Amniotic epithelial cell (primary cell): ENCODE measurements at places on chromosomes 1 and 21.

DNA sequence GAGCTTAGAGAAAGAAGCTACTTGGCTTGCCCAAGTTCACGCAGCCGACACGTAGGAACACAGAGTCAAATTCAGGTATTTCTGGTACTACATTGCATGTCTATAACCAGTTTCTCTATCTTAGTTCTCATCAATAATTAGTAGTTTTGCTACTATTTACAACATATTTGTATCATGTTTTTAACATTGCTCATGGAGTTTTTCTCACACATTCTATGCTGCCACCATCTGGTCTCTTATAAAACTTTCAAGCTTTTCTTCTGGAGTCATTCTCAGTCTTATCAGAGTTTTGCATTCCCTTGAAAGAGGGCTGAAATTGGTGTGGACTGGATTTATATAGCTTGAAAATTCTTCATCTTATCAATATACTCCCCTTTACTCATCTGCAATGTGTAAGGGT lies 118.8 kb upstream of the PALMD start:
- peak; percentile 29 for DNase-seq

DNA sequence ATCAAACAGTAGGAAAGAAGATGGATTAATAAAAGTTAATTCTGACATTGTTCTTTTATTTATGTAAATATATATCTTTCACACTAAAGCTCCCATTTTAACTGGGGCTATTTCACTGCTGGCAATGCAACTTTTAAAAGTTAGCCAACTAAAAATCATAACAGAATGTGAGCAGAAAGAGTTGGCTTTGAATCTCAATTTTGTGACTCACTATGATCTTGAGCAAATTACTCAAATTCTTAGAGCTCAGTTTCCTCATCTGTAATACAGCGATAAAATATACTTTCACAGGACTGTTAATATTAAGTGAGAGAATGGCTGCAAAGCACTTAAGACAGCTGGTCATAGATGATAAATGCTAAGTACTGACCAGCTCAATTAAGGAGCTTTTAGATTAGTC lies 10.8 kb downstream of the EFCAB14 start:
- DNase-seq: no peak

- peak; percentile 38 for DNase-seq
Measured at GRCh38 chr1:36134505-36135329, 9.7 kb upstream of the COL8A2 start.

DNA sequence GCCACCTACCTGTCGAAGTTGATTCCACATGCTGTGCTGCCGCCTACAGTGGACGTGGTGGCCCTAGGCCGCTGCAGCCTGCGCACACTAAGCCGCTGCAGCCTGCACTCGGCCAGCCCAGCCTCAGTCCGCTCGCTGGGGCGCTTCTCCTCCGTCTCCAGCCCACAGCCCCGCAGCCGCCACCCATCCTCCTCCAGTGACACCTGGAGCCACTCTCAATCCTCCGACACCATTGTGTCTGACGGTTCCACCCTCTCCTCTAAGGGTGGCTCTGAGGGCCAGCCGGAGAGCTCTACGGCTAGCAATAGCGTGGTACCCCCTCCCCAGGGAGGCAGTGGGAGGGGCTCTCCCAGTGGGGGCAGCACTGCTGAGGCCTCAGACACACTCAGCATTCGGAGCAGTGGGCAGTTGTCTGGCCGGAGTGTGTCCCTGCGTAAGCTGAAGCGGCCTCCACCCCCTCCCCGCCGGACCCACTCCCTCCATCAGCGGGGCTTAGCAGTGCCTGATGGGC lies 46.9 kb downstream of the YARS1 start:
- DNase-seq: no peak

- no peak for DNase-seq
Measured at GRCh38 chr1:110038271-110038670, 3.8 kb downstream of the STRIP1 start.

DNA sequence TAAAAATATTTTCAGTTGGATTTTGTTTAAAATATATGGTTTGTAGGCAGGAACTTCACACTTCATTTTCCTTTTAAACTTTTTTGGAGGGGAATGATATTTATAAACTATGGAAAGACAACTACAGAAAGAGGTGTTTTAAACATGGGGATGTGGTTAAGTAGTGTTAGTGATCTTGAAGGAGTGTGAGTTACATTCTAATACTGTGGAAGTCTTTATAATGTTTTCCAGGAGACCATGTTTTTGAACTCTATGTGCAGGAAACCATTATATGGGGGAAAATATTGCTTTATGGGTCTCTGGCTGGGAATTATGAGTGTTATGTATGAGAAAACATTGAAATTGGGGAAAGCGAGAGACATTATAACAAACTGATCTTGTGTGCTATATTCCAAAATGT lies 35.8 kb upstream of the COL24A1 start:
- no peak for DNase-seq

DNA sequence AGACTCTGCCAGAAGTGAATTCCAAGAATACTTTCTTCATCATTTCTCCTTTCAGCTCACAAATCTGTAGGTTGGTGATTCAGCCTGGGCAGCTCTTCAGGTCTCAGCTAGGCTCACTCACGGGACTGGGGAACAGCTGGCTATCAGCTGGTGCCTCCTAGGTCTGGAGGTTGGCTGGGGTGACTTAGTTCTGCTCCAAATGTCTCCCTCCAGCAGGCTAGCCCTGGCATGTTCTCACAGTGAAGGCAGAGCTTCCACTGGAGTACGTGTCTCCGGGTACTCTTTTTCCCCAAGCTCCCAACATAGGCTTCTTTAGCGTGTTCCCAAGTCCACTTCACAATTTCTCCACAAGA lies 12.5 kb upstream of the VAMP4 start:
- peak; percentile 45 for DNase-seq

GRCh38 chr1:47738560-47739182 lies 258.5 kb downstream of the TRABD2B start:
- DNase-seq: peak; percentile 51

DNA sequence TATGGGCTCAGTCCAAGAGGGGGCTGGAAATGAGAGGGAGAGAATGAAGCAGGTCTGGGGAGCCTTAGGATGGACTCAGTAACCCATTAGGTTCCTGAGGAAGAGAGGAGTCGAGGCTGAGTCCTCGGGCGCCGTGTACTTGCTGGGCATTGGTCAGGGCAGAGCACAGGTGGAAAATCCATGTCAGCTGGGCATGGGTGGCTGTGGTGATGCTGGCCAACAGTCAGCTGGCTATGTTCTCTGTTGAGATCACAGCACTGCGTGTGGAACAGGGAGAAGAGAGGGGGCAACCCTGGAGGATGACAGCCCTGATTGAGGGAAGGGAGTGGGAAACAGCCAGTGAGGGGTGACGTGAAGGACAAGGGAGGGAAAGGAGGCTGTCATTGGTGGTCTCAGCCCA lies 43.1 kb upstream of the CLSTN1 start:
- DNase-seq: no peak

DNA sequence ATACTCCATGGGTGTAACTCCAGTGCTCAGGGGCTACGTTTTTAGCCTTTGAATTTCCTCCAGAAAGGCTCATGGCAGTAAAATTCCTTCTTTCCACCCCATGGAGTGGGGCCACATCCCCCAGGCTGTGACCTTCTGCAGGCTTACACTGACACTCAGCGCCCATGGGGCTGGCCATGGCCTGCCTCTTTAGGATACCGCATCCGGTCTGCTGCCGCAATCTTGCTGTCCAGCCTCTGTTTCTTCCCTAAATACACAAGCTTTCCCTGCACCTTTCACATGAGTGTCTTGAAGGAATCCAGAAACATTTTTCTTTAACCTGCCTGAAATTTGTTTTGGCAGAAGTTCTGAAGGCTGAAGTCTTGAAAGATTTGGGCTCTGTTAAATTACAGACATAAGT lies 170.5 kb downstream of the NTMT2 start:
- no peak for DNase-seq

DNA sequence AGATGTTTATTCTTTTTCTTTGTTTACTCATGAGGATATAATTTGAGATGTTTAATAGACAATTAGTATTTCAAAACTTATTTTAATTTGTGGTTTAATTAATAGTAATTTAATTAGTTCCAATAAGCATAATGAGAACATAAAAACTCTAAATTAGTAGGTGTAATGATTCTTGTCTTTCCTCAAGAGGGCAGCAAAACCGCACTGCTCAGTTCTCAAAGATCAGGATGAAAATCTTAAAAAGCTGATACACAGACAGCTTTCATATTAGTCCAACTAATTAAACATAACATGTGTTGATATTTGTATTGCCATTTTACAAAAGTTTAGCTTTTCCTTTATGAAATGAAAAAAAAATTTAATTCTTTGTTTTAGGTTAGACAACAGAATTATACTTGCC lies 106.7 kb upstream of the C21orf91 start:
- DNase-seq: peak; percentile 7

- DNase-seq: no peak
Measured at GRCh38 chr1:7366955-7367665, 404.0 kb upstream of the VAMP3 start.

GRCh38 chr21:28827422-28827821 lies 165.3 kb downstream of the LTN1 start:
- peak; percentile 93 for DNase-seq

GRCh38 chr1:230359992-230360668 lies 66.0 kb downstream of the PGBD5 start:
- DNase-seq: peak; percentile 21

GRCh38 chr1:177439301-177439700 lies 268.5 kb downstream of the BRINP2 start:
- no peak for DNase-seq
